ENCODE measurements at places on chromosomes 7 and 10. TPM values are rescaled to one million over a fixed set of nuclear protein-coding genes. Genes with fewer than 3 reads are reported as not detected.

GRCh38 chr7:1715671-1716074 is 45.6 kb downstream of the ELFN1 start:
- no peak overlapping the region for H3K27ac ChIP-seq
- DNase-seq: no peak
- H3K27me3 ChIP-seq: no peaks in the 10 kb centered on the region
- no peak overlapping the region for H3K4me3 ChIP-seq

UTF1 gene
- not detected for total RNA-seq

HOXA7 gene
- 24.4 TPM for total RNA-seq

CALML3 gene
- 0.11 TPM for total RNA-seq

SPACDR gene
- 0.54 TPM for total RNA-seq

Data from colonic mucosa (tissue), 4 donors.